ENCODE measurements at places on chromosomes 11 and 22.

DNA sequence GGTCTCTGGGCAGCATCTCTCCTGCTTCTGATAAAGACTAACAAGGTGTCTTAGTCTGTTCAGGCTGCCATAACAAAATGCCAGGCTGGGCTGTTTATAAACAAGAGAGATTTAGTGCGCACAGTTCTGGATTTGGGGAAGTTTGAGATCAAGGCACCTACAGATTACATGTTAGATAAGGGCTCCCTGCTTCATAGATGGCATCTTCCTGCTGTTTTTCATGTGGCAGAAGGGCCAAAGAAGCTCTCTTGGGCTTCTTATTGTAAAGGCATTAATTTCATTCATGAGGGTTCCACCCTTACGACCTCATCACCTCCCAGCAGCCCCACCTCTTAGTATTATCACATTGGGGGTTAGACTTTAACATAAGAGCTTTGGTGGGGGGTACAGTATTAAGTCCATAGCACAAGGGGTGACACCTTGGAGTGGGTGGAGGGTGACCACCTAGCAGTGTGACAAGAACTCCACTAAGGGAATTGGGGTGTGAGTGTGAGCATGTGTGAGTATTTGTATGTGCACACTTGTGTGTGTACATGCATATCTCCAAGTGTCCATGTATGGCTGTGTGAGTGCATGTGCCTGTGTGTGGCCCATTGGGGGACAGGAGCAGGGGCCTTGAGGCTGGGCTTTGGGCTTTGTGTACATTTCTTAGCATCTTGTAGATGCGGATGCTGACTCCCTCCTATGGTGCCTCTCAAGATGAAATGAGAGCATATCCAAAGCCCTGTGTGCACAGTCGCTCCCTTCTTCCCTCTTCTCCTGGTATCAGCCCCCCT is 42.7 kb downstream of the BCR start:
- no peak for DNase-seq

DNA sequence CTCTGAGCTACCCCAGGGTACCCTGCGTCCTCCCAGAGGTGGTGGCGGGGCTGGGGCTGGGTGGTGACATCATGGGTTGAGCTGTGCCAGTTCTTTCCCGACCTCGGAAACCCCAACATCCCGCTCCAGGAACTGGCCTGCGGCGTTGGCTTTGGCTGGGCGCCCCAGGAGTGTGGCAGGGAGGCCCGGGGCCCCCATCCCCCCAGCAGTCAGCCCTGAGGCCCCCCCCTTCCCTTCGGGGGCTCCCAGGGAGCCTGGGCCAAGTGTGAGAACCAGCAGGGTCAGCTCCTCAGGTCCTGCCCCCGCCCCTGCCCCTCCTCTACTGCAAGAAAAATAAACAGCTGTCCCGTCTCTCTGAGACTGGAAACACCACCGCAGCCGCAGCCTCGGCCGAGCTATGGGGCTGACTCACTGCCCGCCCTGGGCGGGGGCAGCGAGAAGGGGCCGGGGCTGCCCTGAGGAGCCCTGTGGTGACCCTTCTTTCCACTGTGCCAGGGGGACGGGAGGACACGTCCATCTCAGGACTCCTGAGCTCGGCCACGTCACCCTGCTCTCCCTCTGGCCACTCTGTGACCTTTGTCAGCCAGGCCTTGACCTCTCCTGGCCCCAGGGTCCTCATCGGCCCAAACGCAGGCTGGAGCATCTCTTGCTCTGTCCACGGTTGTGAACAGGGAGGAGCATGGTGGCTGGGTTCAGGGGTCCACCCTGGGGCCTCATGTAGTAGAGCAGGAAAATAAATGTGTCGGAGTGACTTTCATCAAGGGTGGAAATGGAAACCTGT is 73.4 kb downstream of the WNT7B start:
- DNase-seq, result no peak

GRCh38 chr11:72081821-72082453 is 1.3 kb downstream of the LRRC51 start:
- DNase-seq, result no peak

- no peak for DNase-seq
Measured at GRCh38 chr22:45524966-45525365, 22.3 kb downstream of the FBLN1 start.

- DNase-seq, result no peak
Measured at GRCh38 chr11:2146051-2146450, 6.9 kb upstream of the IGF2 start.

GRCh38 chr22:23516304-23516703 is 63.8 kb downstream of the IGLL1 start:
- no peak for DNase-seq

DNA sequence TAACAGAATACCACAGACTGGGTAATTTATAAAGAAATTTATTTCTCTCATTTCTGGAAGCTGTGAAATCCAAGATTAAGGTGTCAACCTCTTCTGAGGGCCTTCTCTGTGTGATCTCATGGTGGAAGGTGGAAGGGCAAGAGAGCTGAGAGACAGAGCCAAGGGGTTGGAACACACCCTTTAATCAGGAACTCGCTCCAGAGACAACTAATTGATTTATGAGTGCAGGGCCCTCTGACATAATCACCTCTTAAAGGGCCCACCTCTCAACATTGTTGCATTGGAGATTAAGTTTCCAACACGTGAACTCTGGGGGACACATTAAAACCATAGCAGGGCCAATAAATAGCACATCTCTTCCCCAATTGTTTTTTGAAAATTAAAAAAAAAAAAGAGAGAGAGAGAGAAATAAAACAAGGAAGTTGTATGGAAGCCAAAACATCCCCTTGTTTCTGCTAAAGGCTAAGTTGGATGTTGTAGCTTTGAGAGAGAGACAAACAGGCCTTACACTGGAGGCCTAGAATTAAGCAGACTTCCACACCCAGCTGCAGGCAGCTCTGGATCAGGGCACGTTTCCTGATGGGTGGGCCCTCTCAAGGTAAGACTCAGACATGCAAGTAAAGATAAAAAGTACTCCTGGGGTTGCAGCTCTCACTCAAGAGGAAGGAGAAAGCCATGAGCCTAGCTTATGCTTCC is 64.1 kb upstream of the BIRC3 start:
- DNase-seq, result no peak

DNA sequence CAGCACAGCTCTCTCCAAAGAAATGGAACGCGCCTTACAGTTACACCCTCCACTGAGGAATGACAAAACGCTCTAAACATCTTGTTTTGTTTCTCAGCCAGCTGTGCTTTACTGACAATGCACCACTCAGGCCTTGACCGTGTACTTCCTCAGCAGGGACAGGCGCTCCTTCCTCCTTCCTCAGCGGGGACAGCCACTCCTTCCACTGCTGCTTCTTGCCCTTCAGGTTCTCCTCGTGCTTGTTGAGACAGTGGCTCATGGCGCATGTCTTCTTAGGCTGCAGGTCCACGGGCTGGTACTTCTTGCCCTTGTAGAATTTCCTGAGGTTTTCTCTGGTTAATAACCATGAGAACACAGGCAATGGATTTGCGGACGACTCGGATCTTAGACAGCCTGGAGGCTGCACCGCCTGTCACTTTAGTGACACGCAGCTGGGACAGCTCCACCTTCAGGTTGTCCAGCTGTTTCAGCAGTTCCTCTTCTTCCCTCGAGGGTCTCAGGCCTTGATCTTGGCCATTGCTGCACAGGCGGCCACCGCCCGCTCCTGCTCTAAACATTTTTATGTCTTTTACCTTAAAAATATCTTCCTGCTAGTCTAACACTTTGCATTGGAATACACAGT is 613.8 kb downstream of the BRD1 start:
- no peak for DNase-seq

- DNase-seq, result no peak
Measured at GRCh38 chr11:23865341-23865975, 631.4 kb upstream of the LUZP2 start.

DNA sequence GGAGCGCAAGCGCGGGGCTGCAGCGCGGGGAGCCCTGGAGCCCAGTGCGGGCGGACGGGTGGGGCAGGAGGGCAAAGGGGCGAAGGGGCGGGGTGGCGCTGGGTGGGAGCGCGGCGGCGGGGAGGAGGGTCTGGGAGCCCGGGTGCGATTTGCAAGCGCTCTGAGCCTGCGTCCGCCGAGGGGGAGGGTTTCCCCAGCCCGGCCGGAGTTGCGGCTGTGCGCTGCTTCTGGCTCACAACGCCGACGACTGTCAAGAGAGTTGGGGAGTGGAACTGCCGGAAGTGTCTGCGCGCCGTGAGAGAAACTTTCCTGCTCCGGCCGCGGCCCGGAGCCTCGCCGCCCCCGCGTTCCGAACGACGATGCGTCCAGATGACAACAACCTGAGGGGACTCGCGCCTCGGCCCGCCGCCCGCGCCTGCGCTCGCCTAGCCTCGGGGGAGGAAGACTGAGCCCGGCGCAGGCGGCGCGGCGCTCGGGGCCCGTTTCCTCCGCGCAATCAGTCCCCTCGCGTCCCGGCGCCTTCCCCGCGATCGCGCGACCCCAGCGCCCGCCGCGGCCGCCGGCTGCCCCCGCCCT is at the start of gene ARHGAP42:
ARHGAP42 (plus strand) TSS at position 235 of the 576 bp plus-strand sequence. CDS start 391 bp downstream, outside the sequence.
- peak; percentile 57 for DNase-seq
